Amygdala (tissue), 56 donors: ENCODE measurements at places on chromosomes 3 and 15.

DNA sequence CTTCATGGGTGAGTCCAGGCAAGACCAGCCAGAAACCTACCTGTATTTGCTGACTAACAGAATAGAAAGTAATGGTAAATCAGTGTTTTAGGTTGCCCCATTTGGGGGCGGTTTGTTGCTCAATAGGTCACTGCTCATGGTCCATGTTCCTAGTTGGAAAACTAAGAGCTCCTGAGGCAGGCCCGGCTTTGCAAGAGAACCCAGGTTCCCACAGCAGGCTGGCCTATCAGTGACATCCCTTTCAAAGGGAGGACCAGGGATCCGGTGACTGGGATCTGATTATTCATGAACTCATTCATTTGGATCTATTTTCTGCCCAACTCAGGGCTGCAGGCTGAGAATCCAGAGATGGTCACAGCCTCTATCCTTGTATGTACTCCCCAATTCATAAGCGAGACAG lies 163.9 kb downstream of the WNT7A start:
- no peak for DNase-seq

DNA sequence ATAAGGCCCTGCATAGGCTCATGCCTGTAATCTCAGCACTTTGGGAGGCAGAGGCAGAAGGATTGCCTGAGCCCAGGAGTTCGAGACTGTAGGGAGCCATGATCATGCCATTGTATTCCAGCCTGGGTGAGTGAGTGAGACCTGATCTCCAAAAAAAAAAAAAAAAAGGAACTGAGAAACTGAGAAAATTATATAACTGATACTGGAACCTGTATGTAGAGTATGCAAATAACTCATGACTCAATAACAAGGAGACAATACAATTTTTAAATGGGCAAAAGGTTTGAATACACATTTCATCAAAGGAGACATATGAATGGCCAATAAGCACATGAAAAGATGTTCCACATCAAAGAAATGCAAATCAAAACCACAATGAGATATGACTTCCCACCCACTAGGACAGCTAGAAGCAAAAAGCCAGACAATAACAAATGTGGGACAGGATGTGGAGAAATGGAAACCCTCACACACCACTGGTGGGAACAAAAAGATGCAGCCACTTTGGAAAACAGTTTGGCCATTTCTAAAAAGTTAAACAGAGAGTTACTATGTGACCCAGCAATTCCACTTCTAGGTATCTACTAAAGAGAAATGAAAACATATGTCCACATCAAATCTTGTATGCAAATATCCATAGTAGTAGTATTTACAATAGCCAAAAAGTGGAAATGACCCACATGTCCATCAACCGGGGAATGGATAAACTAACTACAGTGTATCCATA lies 70.7 kb downstream of the IQSEC1 start:
- no peak for DNase-seq

GRCh38 chr3:195009616-195010015 lies 261.3 kb downstream of the XXYLT1 start:
- DNase-seq, result no peak

DNA sequence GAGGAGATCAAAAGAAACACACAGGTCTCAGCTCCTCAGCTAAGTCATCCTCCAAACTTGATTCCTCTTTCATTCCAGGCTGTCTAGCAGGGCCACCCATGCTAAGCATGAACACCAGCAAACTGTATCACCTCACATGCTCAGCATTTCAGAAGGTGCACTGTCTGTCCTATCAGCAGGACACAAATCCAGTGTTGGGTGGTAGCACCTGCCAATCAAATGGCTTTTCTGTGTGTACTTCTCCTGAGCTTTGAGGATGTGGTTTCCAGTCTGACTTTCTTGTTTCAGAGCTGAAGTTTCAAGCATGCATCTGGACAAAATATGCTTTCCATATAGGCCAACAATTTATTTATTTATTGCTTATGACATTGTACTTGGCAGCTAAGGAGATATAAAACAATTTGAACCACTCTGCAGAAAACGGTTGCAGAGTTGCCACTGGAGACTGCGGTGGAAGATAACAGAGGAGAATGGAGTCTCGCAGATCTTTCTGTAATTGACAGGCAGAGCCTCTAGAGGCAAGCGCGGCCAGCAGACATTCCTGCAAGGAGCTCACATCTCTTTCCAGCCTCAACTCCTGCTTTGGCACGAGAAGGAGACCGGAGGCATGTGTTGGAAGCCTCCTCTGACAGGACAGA lies 167.1 kb upstream of the WNT5A start:
- no peak for DNase-seq

- DNase-seq, result no peak
Observed at GRCh38 chr15:98794748-98795147, 146.4 kb downstream of the IGF1R start.

GRCh38 chr15:40344631-40345120 lies 3.9 kb upstream of the CCDC9B start:
- no peak for DNase-seq

GRCh38 chr3:38724392-38724736 lies 74.9 kb upstream of the SCN5A start:
- DNase-seq, result no peak

DNA sequence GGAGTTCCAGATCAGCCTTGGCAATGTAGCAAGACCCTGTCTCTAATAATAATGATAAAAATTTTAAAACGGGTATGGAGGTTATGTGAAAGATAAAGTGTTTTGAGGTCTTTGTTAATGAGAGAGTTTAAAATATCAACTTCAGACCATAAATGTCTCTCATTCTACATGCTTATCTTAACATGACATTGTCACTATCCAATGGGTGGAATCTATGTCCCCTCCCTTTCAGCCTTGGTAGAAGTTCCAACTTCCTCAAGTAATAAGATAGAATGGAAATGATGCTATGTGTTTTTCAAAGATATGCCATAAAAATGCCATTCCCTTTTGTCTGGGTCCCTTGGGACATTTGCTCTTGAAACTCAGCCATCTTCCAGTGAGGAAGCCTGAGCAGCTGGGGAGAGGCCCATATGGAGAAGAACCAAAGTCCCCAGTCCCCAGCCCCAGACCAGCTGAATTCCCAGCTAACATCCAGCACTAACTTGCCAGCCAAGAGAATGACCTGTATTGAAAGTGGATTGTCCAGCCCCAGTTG lies 17.0 kb downstream of the RPSA start:
- DNase-seq, result no peak

GRCh38 chr3:134083008-134083407 lies 53.3 kb upstream of the SLCO2A1 start:
- DNase-seq, result no peak
